Gastroesophageal sphincter (tissue), 4 donors: ENCODE measurements at places on chromosomes 1 and 21.

- ATAC-seq, result no peak
Observed at GRCh38 chr21:18673789-18674188, 270.2 kb upstream of the TMPRSS15 start.

DNA sequence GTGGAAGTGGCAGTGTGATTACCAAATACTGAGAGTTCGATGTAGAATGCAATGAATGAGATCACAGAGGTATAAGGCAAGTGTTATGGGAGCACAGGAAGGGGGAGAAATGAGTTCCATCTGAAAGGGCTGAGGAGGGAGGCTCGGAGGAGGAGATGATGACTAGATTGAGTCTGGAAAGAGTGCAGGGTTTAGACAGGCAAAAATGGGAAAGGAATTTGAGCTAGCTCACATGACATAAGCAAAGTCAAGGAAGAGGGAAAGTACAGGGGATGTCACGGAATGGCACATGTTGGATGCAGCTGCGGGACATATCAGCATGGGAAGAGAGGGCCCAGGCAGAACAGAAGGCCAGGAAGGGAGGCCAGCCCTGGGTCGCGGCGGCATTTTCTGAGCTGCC lies 132.7 kb downstream of the RUNX1 start:
- ATAC-seq, result no peak

DNA sequence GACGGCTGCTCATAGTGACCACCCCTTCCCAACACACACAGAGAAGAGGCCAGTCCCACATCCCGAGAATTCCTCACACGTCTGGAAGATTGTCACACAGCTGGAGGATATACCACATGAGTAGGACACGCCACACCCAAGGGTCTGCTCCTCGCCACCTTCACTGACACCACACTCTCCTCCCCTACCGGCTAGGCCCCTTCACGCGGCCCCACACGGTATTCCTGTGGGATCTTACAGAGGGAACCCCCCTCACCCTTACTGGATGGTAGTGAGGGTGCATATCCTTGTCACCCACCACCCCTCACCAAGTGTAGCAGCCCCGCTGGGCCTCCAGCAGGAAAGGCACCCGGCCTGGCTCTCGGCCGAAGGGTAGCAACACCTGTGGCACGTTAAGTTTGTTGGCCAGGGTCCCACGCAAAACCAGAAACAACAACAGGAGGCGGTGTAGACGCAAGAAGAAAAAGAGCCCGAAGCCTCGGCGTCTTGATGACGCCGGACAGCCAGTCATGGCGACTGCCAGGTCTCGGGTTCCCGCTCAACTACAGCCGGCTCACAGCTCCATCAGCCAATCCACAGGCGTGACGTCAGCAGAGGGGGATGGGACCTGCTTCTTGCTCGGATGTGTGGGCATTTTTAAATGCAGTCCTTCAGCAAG lies at the start of gene NUP210L:
TSS of gene NUP210L (minus strand) at position 540 of the 658 bp plus-strand sequence.
- peak; percentile 58 for ATAC-seq

- ATAC-seq, result no peak
Observed at GRCh38 chr1:21910558-21911204, 26.4 kb downstream of the HSPG2 start.

GRCh38 chr1:162004441-162004950 lies 19.2 kb downstream of the OLFML2B start:
- ATAC-seq, result no peak

DNA sequence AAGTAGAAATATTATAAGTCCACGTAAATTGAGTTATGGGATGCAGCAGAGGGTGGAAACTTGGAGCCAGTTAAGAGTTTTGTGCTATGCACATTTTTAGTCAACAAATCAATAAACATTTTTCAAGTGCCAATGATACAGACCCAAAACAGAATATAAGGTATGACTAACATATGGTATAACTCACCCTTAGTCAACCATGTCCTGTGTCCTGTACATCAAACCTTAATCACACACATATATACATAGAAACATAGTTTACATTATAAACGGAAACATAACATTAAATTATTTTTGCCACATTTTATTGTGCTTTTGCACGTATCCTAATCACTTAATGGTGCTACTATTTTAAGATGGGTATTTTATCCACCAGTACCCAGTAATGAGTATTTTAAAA lies 136.1 kb upstream of the USH2A start:
- ATAC-seq, result no peak

- no peak for ATAC-seq
Observed at GRCh38 chr1:56824938-56825337, 5.7 kb upstream of the FYB2 start.

GRCh38 chr1:119646521-119647227 lies 1.4 kb downstream of the ZNF697 start:
- ATAC-seq, result no peak

- no peak for ATAC-seq
Observed at GRCh38 chr1:214472364-214472763, 79.0 kb downstream of the PTPN14 start.

- ATAC-seq, result no peak
Observed at GRCh38 chr1:64798872-64799271, 54.0 kb downstream of the RAVER2 start.

DNA sequence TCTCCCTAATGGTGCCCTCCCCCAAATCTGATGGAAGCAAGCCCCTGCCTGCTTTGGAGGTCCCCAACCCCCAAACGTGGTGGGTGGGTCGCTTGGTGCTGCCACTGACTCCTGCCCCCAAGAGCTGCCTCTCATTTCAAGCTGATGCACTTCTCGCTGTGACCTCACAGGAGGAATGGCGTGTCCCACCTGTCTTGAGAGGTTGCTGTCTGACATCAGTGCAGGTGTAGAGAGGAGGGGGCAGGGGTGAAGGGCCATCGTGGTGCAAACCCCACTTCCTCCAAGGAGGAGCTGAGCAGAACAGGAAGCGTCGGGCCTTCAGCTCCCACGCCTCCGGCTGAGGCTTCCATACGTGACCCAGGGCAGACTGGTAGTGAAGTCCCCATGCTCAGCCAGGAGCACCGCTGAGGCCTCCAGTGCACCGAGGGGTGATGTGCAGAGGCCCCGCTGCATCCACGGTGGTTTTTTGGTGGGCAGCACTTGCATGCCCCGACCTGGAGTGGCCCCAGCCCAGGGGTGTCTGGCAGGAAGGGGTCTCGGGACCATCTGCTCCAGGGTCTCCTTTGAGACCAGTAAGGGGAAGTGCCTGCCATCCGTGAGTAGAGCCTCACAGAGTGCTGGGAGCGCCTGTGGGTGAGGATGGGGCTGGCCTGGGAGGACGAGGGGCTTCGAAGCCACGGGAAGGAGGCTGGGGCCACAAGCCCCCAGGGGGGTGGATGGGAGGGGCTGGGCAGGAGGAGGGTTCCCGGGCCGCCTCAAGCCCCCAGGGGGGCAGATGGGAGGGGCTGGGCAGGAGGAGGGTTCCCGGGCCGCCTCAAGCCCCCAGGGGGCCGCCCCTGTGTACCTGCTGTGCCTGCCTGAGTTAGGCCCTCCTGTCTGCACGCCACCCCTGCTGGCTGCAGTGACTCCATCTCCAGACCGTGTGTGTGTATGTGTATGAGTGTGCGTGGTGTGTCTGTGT lies 39.8 kb downstream of the WDR4 start:
- ATAC-seq, result no peak

DNA sequence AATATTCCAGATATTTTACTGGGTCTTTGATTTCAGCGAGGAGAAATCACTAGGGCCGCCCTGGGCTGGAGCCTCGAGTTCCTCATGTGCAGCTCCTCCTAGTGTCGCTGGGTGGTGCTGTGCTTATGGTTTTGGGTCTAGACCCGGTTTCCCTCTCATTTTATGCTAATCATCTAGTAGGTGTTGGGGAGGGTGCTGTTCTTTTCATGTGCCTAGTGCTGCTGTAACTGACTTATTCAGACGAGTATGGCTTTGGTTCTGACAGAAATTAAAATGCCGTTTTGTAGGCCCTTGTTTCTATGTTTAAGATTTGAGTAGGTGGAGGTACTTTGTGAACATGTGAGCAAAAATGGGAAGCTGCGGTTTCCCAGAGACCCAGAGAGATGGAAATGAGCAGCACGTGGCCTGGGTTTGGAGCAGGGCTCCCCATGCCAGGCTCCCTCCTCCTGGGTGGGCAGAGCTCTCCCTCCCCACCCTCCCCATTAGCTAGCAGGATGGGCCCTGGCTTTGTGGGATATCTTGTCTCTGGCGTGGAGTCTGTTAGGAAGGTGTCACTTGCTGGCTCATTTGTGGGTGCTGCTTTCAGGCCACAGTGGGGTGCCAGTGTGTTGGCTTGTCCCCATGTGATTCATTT lies 74.0 kb upstream of the GPR88 start:
- ATAC-seq, result peak; percentile 68

GRCh38 chr1:225480825-225481434 lies 53.1 kb upstream of the LBR start:
- no peak for ATAC-seq

- ATAC-seq, result peak; percentile 78
Observed at GRCh38 chr1:164630626-164631396, 71.8 kb downstream of the PBX1 start.

- peak; percentile 74 for ATAC-seq
Observed at GRCh38 chr1:87953732-87954344, 625.2 kb downstream of the LMO4 start.

- no peak for ATAC-seq
Observed at GRCh38 chr1:238254935-238255334, 364.2 kb upstream of the ZP4 start.

DNA sequence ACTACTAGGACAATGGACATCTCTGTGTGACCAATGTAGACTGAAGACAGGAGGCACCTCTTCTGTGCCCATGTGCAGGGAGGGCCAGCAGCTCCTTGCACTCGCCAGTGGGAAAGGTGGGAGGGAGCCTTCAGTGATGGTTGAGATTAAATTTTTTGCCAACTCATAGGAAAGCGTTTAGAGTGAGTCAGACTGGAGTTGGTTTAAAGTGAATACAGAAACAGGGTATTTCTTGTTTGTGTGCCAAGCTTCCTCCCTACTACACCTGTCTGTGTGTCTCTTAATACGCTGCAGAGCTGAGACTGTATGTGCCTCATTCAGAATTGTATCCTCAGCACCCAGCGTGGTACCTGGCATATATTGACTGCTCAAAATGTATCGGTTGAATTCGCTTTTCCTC lies 13.5 kb upstream of the COL16A1 start:
- ATAC-seq, result no peak

GRCh38 chr1:48190881-48191280 lies 31.6 kb upstream of the SLC5A9 start:
- no peak for ATAC-seq

DNA sequence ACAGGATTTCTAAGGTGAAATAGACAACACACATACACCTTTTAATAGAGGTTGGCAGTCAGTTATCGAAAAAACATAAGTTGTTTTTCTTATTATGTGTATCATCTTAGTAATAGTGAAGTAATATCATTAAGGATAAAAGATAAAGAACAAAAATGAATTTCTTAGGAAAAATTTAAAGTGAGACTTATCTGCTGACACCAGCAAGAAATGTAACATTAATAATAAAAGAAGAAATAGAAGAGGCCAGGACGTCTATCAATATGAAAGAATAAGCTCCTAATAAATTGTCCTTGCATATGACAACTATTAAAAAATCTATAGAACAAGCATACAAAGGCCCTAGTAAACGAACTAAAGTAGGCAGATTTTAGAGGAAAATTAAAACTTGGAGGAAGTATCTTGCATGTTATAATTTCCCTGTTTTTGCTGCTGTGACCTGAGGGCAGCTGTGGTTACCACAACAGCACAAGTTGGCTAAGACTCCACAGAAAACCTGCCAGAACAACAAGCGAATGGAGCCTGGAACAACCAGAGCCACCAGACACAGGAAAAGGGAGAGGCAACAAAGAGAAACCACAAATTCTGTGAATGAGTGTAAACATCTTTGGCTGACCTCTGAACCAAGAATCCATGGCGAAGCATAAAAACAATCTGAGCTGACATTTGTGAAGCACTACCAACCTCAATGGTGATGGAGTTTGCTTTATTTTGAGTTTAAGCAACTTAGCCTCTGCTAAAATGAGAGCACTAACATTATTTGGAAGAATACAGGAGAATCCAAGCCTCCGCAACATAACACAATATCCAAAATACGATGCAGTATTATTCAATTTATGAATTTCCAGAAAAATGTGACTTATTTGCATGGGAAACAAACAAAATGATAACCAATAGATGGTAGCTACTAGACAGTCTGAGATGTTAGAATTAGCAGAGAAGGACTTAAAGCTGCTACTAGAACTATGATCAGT lies 207.5 kb downstream of the KCNT2 start:
- ATAC-seq, result peak; percentile 74

GRCh38 chr1:58996341-58997059 lies 212.7 kb upstream of the JUN start:
- no peak for ATAC-seq

DNA sequence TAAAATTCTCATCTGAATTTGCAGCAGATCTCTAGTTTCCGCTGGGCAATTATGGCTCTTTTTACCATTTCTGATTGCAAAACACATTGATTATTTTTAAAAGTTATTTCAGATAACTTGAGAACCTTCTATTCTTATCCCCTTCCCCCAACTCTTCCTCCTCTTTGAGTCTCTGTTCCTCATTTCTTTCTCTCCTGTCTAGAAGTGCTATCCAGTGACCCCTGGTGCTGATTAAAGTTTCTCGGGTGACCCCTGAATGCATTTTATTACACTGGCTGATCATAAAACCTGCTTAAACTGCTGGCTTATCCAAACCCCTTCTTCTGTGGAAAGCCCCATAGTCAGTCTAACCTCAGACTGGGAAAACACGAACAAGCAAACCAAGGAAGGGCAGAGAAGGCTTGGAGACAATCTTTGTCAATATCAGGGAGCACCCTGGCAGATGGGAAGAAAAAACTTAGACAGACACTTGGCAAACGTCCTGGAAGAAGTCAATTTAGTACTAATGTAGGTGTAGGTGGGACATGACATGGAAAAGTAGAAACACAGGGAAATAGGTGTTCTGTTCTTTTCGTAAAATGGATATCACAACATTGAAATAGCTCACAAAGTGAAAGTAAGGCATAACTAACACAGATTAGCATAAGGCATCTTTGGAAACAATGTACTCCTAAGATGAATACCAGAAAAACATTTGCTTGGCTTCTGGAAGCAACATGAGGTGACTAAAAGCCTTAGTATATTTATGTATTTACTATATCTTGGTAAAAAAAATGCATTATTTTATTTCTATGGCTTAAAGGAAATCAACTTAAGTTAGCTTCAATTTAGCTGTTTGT lies 61.4 kb downstream of the GORAB start:
- ATAC-seq, result no peak

DNA sequence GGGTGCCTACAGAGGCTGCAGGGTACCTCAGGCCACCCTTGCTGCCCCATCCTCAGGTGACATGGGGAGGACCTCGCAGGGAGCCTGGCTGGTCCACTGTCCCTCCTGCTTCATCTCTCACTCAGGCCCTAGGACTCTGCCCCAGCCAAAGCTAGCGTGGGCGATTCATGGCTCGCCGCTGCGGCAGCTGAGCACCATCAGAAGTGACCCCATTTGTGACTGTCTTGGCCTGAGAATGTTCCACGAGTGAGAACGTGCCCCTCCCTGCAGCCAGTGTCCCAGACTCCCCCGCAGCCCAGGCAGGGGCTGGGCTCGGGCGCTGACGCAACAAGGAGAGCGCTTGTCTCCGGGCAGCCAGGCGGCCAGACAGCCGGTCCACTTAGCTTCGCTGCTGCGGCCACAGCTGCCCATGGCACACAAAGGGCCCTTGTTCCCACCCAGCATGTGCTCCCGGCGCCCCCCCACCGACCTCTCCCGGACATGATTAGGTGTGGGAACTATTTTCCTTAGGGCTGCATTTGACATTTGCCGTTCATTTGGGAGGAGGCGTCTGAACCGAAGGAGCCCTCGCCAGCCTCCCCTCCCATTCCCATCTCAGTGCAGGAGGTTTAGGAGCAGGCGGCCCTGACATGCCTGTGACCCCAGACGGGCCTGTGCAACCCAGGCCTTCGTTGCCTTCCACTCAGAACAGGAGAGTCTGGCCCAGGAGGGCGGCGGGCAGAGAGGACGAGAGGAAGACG lies 19.3 kb upstream of the POFUT2 start:
- peak; percentile 84 for ATAC-seq

GRCh38 chr1:48851638-48852037 lies 74.9 kb upstream of the BEND5 start:
- no peak for ATAC-seq
